ENCODE measurements at places on chromosomes 7 and 10.

- DNase-seq: no peak
These were observed 80.1 kb downstream of the ANKIB1 start for GRCh38 chr7:92325858-92326257.

GRCh38 chr7:22640269-22640668 is 86.7 kb upstream of the IL6 start:
- no peak for DNase-seq

DNA sequence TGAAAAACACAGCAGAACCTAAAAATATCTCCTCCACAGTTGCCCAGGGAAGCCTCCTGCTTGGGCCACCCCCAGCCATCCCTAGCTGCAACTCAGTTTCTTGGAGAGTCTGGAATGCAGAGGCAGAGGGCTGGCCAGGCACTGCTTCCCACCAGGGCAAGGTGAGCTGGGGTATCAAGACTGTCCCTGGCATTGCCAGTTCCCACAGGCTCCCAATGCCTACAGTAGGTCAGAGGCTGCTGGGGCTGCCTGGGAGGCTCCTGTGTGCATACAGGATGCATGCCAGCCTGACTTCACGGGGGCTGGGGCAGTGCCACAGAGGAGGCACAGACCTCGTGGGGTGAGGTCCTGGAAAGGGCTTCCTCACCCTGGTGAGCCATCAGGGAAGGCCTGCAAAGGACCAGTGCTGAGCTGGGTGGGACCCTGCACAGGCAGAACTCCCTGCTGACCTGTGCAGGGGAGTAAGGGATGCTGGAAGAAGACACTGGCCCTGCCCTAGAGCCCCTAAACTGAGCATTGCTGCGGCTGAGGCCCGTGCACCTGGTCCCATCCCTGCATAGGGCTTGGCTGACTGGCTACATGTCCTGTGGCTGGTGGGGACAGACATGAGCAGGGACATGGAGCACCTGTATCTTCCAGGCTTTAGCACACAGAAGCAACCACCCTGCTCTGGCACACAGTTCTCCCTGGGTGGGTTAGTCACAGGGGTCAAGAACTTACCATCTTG is 121.9 kb upstream of the RET start:
- peak; percentile 83 for DNase-seq

DNA sequence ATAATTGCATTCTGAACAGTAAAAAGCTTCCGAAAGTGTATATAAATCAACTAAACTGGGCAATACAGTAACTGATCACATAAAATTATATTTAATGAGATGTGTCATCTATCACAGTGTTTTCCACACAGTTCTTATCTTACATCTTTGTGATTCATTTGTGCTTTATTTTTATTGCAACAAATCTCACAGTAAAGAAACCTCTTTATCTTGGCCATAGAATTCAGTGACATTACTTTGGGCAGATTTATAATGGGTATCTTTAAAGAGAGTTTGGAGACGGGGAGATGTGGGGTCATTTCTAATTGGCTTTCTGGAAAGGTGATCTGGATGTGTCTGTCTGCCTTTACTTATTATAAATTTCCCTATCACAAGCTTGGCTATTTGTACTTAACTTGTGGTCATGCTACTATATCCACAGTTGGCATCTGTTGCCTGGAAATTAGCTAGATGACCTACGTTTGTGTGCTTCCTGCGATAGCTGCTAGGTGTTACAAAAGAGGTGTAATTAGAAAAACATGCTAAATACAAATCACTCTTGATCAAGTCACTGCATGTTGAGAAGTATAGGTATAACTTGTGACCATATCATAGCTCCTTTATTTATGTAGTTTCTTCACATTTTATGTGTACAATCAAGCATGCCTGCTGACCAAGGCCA is 123.8 kb downstream of the ARID5B start:
- no peak for DNase-seq

GRCh38 chr10:125284875-125285597 is 124.7 kb upstream of the CTBP2 start:
- DNase-seq: no peak

- no peak for DNase-seq
These were observed 84.3 kb downstream of the CUL2 start for GRCh38 chr10:35005868-35006267.

GRCh38 chr10:44713307-44713706 is 197.8 kb upstream of the TMEM72 start:
- no peak for DNase-seq

DNA sequence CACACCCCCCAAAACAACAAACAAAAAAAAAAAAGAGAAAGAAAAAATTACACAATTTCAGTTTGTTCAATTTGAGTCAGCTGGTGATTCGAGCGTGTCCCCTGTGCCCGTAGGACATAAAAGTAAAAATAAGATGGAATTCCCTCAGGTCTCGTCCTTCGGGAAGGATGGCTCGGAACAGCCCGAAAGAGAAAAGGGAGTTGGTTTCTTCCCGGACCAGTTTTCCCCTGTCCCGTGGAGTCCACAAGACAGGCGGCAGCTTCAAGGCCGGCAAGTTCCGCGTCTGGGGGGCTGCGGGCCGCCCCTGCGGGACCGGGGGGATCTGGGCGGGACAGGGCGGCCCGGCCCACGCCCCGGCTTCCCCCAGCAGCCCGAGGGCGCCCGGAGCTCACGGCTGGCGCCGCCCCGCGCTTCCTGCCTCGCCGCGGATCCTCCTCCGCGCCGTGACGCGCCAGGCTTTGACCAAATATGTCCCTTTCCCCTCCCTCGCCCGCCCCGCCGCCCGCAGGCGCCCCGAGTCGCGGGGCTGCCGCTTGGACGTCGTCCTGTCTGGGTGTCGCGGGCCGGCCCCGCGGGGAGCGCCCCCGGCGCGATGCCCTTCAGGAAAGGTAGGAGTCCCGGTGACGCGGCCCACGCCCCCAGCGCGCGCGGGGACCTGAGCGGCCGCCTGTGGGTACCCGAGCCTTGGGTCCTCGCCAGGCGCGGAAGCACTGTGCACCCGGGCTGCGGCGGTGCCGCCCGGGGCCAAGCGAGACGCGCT is 55.8 kb downstream of the RBM17 start:
- DNase-seq: peak; percentile 97

DNA sequence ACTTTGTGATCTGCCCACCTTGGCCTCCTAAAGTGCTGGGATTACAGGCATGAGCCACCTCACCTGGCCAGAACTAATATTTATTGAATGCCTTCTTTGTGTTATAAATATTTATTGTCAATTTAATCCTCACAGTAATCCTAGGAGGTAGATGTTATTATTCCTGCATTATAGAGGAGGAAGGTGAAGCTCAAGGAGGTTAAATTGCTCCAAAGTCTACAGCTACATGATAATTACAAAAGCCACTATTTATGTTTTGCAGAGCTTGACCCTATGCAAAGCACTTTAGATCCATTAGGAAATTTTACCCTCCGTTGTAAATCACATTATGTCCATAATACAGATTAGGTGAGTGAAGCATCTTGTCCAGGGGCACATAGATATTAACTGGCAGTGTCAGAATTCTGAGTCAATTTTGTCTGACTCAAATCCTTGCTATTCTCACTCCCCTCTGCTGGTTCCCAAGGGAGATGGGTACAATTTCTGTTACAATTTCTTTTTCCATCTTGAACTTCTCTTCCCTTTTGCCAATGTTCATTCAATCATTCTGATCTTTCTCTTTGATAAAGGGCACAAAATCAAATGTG is 25.7 kb upstream of the CDK14 start:
- DNase-seq: no peak

DNA sequence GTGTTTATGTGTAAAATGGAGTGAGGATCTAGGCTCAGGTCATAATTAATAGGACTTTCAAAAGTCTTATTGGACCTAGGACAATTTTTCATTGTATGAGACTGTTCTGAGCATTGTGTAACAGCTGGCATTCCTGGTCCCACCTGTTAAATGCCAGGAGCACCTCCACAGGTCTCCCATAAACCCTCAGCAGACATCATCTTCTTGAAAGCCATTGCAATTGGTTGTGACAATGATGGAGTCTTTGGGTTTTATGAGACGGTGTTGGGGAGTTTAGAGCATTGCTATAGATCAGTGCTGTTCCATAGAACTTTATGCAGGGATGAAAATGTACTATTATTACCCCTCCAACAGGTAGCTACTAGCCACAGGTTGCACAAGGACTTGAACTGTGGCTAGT is 108.9 kb downstream of the ORC5 start:
- no peak for DNase-seq

DNA sequence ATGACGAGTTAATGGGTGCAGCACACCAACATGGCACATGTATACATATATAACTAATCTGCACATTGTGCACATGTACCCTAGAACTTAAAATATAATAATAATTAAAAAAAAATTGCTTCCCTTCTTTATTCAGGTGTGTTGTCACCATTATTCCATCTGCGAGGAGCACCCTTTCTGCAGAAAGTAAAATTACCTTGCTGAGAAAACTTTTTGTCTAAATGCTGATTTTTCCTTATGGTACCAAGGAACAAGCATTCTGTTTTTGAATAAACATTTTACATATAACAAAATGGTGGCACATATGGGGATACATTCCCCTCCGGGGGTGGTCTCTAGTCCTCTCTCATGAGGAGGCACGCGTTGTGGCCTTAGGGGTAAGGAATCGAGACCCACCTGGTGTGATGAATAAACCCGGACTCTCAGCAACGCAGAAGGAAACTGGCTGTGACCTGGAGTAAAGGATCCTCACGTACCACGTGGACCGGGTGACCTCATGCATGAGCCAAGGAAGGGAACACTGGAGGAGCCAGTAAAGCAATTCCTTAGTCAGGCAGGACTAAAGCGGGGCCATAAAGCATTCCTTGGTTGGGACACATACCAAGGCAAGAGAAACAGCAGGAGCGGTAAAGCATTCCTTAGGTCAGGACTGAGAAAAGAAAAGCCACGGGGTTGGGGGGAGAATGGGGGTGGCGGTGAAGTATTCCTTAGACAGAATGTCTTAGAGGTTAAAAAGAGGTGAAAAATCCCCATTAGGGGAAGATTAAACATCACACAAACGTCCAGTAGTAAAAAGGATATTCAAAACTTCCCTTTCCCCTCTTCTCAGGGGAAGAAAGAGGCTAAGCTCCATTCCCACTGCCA is 20.8 kb upstream of the OPTN start:
- DNase-seq: no peak

GRCh38 chr10:35639021-35639727 is 2.9 kb downstream of the FZD8 start:
- DNase-seq: no peak

DNA sequence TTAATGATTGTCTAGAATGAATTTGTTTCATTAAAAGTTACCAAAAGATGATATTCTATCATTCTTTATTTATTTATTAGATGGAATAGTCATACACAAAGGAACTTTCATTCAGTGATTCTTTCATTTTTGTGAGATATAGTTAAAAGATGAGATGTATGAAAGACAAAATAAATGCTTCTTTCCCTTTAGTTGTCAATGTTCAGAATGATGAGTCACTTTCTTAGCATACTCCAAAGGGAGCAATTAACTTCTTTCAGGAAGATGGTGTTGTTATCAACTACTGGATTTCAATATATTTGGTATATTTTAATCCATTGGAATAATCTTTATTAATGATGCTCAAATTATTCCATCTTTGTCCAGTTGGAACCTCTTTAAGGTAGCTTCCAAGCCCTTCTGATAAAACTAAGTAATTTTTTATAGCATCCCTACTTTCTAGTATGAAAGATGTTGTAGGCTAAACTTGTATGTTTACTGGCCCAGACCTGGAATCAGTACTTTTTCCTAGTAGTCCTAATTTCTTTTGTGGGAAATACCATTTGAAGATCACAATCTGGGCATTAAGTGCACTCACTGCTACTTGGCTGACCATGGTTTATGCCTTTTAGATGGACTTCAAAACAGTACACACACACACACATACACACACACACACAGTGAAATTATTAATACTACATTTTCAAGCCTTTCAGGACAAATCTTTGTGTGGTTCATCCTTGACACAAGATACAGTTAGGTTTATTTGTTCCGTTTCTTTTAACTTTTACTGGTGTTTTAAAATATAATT is 2.5 kb downstream of the GIMAP7 start:
- no peak for DNase-seq

DNA sequence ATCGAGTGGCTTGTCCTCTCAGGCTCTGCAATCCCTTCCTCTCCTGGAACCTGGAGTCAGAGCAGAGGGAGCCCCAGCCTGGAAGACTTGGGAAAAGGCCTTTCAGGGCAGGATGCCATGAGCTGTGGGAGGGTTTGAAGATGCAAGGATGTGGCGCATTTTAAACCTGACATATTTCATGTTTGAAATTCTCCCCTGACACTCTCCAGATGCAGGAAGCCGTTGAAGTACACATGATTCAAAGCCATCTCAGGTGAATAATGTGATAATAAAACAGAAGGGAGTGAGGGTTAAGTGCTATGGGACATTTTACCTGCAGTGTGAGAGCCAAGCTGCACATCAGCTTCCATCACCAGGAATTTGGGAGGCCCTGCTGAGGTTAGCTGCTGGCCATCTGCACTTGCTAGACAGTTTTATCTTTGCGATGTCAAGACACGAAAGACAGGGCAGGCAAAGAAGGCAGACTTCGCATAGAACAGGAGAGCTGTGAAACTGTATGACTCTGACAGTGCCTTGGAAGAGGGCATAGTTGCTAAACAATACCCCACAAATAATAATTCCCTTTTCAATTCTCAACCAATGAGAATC is 159.1 kb upstream of the GDF10 start:
- peak; percentile 71 for DNase-seq

DNA sequence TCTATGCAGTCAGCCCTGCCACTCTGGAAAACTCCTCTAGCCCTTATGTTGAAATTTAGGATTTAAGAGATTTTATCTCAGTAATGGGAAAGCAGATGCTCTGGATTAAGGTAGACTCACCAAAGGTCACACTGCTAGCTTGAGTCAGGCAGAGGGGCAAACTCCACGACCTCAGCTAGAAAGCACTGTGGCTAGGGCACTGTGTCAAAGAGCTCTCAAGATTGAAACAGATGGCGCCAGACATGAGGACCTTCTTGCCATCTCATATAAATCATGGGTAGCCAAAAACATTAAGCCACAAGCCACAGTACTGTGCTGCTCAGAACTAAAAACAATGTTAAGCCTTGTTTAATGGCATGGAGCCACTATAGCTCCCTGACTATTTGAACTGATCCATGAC is 188.7 kb downstream of the DNAJC1 start:
- no peak for DNase-seq

DNA sequence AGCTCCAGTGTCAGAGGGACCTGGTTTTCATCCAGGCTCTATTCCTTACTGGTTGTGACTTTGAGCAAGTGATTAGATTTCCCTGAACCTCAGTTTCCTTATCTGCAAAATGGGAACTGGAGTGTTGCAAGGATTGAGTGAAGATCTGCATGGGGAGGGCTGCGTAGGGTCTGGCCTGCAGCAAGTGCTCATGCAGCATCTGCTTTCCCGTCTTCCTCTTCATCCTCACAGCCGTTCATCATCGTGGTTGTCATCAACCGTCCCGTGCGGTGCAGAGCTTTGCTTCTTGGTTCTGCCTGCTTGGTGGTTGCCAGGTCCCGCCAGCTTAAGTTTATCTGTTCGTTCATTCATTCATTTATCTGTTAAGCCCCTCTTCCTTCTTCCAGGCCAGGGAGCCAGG is 135.0 kb downstream of the GRK5 start:
- no peak for DNase-seq

GRCh38 chr7:127322832-127323493 is 69.5 kb downstream of the ZNF800 start:
- no peak for DNase-seq

Data from mesenteric fat pad (tissue), 1 donor.